ENCODE measurements at places on chromosomes 1 and 21. TPM values are rescaled to one million over a fixed set of nuclear protein-coding genes. Genes with fewer than 3 reads are reported as not detected.

DNA sequence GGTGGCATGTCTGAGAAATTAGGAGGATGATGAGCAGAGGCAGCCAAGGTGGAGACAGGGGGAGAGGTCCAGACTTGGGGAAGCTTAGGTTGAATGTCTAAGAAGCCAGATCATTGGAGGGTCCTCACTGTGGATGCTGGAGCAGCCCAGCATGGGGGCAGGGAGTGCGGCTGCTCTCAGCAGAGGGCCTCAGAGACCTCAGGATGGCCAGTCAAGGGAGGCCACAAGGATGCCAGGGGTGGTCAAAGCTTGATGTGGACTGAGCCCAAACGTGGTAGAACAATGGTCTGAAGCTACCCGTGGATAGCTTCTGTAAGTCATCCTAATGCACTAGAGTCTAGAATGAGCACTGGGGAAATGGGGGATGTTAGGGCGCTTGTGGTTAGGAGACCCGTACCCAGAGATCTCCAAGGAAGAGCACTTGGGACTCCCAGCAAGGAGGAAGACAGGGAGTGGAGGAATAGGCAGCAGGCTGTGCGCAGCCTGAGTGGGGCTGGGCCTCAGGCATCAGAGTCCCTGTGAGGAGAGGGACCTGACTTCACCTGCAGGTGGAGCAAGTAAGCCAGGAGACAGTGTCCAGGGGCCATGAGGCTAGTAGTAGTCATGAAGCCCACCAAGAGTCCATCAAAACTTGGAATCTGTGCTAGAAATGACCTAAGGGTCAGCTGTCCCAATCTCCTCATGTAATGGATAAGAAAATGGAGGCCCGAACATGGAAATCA is 4.3 kb upstream of the S100A9 start:
- no peaks in the 10 kb centered on the region for H3K4me1 ChIP-seq
- no peak for DNase-seq
- H3K36me3 ChIP-seq = no peaks in the 10 kb centered on the region
- no peak overlapping the region for H3K27ac ChIP-seq
- H3K4me3 ChIP-seq = no peak overlapping the region
- no peaks in the 10 kb centered on the region for H3K27me3 ChIP-seq

TRABD2B gene
- total RNA-seq = 0.76 TPM

- H3K4me3 ChIP-seq = no peak overlapping the region
- H3K27me3 ChIP-seq = no peaks in the 10 kb centered on the region
- no peak for DNase-seq
Measured at GRCh38 chr1:16068356-16069270, 4.8 kb downstream of the FAM131C start.

DNA sequence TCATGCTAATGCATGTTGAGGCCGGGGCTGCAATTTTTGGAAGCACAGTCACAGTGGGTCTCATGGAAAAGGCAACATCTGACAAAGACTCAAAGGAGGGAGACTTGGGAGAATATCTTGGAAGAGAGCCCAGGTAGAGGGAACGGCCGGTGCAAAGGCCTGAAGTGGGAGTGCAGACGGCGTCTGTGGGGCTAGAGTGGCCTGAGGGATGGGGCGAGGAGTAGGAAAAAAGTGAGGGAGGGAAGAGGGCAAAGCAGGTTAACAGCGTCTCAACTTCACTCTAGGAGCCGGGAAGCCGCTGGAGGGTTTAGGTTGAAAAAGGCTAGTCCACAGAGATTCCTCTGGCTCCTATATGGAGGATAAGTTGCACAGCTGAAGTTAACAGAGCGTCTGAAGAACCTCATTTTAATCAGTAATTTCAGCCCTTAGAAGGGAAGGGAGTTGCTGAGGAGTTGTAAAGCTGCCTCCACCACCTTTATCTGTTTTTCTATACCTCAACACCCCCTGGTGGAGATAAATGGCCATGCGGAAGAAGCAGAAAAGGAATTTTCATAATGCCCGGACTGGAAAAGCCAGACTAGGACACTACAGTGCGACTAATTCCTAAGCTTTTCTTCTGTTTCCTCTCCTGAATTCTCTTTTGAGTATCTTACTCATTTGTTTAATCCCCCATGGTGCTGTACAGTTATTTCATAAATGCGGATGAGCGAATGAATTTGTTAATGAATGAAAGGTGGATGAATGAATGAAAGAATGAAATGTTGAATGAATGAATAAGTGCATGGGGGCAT is 78.7 kb upstream of the ZNF281 start:
- no peak overlapping the region for H3K4me3 ChIP-seq
- no peak overlapping the region for H3K27ac ChIP-seq
- DNase-seq = peak; percentile 30
- no peaks in the 10 kb centered on the region for H3K27me3 ChIP-seq
- no peaks in the 10 kb centered on the region for H3K36me3 ChIP-seq

GRCh38 chr1:228851193-228851592 is 115.9 kb downstream of the RHOU start:
- no peak overlapping the region for H3K4me3 ChIP-seq
- H3K36me3 ChIP-seq = no peaks in the 10 kb centered on the region
- H3K27me3 ChIP-seq = no peaks in the 10 kb centered on the region
- DNase-seq = no peak
- no peak overlapping the region for H3K27ac ChIP-seq

DNA sequence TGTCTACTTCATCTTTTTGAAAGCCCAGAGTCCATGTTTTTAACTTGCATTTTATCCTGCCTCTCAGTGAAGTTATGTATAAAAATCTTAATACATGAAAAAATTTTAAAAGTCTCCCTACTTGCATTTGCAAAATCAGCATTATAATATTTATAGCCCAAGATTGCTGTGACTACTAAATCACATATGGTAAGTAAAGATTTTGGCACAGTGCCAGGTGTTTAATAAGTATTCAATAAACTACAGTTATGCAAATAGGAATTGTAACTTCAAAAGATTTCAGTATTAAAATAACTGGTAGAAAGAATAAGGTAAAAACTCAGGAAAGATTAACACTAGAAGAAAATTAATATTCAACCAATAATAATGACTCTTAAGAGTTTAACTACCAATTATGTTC is 641.7 kb downstream of the LRRIQ3 start:
- no peaks in the 10 kb centered on the region for H3K4me1 ChIP-seq
- H3K4me3 ChIP-seq = no peak overlapping the region
- DNase-seq = no peak
- no peak overlapping the region for H3K27ac ChIP-seq
- no peaks in the 10 kb centered on the region for H3K27me3 ChIP-seq

IGSF3 gene
- total RNA-seq = 11.6 TPM

DNA sequence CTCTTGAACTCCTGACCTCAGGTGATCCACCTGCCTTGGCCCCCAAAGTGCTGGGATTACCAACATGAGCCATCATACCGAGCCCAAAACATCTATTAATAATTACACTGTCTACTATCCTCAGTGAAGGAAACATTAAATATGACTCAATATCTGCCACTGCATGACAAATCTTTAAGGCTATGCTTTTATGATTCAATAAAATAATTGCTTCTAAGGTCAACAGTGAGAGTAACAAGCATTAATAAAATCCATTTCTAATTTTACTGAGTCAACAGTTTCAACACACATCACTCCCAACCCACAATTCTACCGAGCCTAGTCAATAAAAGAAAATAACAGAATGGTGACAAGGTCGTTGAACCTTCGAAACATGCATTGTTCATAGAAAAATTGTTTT is 125.5 kb upstream of the CHRM3 start:
- no peak overlapping the region for H3K4me3 ChIP-seq
- no peak overlapping the region for H3K27ac ChIP-seq
- no peaks in the 10 kb centered on the region for H3K36me3 ChIP-seq
- DNase-seq = no peak
- no peaks in the 10 kb centered on the region for H3K27me3 ChIP-seq

GRCh38 chr1:174789399-174789798 is 210.3 kb upstream of the CACYBP start:
- H3K4me3 ChIP-seq = no peak overlapping the region
- no peak for DNase-seq
- H3K4me1 ChIP-seq = no peaks in the 10 kb centered on the region

DNA sequence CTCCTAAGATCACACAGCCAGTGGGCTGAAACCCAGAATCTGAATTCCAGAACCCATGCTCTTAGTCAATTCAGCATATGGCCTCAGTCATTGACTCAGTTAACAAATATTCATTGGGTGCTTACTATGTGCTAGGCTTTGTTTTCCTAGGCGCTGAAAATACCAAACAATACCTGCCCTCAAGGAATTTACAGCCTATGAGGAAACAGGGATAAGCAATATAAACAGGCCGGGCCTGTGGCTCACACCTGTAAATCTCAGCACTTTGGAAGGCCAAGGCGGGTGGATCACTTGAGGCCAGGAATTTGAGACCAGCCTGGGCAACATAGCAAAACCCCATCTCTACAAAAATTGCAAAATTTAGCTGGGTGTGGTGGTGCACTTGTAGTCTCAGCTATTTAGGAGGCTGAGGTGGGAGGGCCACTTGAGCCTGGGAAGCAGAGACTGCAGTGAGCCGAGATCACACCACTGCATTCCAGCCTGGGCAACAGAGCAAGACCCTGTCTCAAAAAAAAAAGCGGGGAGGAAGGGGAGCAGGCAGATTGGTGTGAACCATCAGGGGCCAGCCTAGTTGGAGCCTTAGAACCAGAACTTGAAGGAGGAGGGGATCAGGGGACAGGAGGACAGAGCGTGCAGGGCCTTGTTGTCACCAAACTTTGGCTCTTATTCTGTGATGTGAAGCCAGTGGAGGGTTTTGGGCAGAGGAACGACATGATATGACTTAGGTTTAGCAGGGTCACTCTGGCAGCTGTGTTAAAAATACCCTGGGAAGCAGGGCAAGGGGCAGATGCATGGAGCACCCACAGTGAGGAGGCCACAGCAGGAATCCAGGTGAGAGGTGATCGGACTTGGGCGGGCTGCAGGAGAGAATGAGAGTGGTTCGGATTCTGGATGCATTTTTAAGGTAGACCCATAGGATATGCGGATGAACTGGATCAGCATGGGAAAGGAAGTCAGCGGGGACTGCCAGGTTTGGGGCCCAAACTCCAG is 5.8 kb downstream of the TINAGL1 start:
- H3K27me3 ChIP-seq = no peaks in the 10 kb centered on the region
- H3K4me1 ChIP-seq = peaks cover 8% of the 10 kb centered on the region
- DNase-seq = no peak
- H3K36me3 ChIP-seq = no peaks in the 10 kb centered on the region
- H3K4me3 ChIP-seq = no peak overlapping the region
- peak overlapping the region; percentile 91 for H3K27ac ChIP-seq

GRCh38 chr1:229019663-229020271 is 251.1 kb upstream of the RAB4A start:
- H3K4me3 ChIP-seq = no peak overlapping the region
- no peaks in the 10 kb centered on the region for H3K36me3 ChIP-seq
- no peaks in the 10 kb centered on the region for H3K4me1 ChIP-seq
- no peak for DNase-seq
- no peak overlapping the region for H3K27ac ChIP-seq

GRCh38 chr1:163063143-163063542 is 6.0 kb upstream of the RGS4 start:
- no peaks in the 10 kb centered on the region for H3K36me3 ChIP-seq
- no peaks in the 10 kb centered on the region for H3K27me3 ChIP-seq
- DNase-seq = no peak
- H3K4me1 ChIP-seq = no peaks in the 10 kb centered on the region

TSPEAR gene
- total RNA-seq = not detected

MYOG gene
- total RNA-seq = not detected

- H3K27ac ChIP-seq = no peak overlapping the region
- no peaks in the 10 kb centered on the region for H3K36me3 ChIP-seq
- no peak overlapping the region for H3K4me3 ChIP-seq
- H3K27me3 ChIP-seq = no peaks in the 10 kb centered on the region
- H3K4me1 ChIP-seq = no peaks in the 10 kb centered on the region
- no peak for DNase-seq
Measured at GRCh38 chr1:98222706-98223105, 301.9 kb upstream of the DPYD start.

GADD45A gene
- 11.1 TPM for total RNA-seq

DNA sequence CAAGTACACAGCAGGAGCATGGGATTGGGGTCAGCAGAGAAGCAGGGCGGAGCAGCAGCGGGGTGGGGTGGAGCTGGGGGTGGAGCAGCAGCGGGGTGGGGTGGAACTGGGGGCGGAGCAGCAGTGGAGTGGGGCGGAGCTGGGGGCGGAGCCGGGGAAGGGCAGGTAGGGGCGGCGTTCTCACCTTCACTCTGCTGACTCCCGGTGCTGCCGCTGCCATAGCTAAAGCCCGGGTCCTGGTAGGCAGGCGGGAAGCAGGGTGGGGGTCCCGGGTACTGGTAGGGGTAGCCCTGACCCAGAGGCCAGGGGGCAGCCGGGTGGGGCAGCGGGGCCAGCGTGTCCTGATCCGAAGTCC is 6.7 kb downstream of the TAS1R3 start:
- H3K36me3 ChIP-seq = no peaks in the 10 kb centered on the region
- no peak overlapping the region for H3K4me3 ChIP-seq
- H3K27me3 ChIP-seq = no peaks in the 10 kb centered on the region
- H3K27ac ChIP-seq = no peak overlapping the region

DNA sequence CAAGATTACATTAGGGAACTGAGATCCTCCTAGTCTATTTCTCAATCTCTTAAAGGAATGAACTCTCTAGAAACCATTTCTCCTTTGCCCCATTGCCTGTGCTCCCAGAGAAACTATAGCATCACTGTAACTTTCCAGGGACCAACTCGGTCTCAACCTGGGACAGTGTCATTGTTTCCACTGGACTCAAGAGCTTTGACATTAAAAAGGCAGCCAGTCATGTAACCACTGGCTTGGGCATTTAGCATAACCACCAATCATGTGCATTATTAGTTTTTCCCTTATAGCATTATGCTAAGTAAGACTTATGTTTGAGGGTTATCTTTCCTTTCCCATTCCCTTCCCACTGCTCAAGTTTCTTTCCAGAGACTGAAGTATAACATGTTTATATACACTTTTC is 18.2 kb downstream of the TEX38 start:
- H3K4me3 ChIP-seq = no peak overlapping the region
- no peaks in the 10 kb centered on the region for H3K27me3 ChIP-seq
- DNase-seq = no peak
- H3K36me3 ChIP-seq = no peaks in the 10 kb centered on the region
- H3K27ac ChIP-seq = no peak overlapping the region

PTPRU gene
- total RNA-seq = 28.2 TPM

GRCh38 chr1:111801071-111801850 is 45.6 kb downstream of the DDX20 start:
- no peak overlapping the region for H3K4me3 ChIP-seq
- DNase-seq = no peak
- no peaks in the 10 kb centered on the region for H3K27me3 ChIP-seq
- no peaks in the 10 kb centered on the region for H3K36me3 ChIP-seq
- H3K4me1 ChIP-seq = no peaks in the 10 kb centered on the region

DNA sequence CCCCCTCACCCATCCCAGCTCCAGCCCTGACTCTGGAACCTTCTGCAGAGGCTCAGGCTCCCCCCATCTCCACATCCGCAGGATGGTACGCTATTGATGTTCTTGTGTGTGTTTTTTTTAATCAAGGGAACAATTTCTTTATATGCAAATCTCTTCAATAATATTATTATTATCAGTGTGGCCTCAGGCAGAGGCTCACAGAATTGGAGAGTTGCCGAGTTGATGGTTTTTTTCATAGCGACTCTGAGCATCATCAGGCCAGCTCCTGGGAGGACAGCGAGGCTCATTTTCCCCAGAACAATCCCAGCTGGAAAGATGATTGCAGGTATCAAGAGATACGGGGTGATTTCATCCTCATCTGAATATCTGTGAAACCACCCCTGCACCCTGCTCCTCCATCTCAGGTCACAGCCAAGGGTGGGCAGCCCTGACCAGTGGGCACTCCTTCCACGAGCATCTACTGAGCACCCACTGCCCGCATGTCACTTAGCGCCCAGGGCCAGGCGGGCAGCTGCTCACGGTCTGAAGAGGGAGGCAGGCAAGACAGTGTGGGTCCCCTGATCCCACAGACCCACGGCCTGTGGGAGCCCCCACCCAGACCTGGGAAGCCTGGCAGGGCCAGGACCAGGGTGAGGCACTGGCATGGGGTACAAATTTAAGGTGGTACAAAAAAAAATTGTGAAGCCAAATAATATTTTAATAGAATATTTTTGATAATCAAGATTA is 245.6 kb upstream of the VAMP3 start:
- H3K36me3 ChIP-seq = no peaks in the 10 kb centered on the region
- H3K27me3 ChIP-seq = no peaks in the 10 kb centered on the region
- no peak overlapping the region for H3K27ac ChIP-seq
